ENCODE measurements at places on chromosomes 7 and 10. TPM values are rescaled to one million over a fixed set of nuclear protein-coding genes. Genes with fewer than 3 reads are reported as not detected.

DNA sequence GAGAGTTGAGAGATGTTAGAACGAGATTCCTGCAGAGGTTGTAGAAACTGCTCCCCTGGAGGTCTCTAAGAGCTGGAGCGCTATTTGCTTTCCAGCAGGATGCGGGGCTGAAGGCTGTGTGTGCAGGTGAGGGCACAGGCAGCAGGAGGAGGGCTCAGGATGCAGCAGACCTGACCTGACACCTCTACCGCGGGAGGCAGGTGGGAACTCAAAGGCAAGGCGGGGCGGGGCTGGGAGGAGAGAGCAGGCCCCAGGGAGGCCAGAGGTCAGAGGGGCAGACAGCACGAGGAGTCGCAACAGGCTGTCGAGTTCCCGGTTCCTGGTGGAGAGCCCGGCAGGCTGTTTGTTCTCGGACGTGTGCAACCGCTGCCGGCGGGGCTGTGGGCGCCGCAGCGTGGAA, 7.9 kb upstream of the CRTAC1 start:
- no peak overlapping the region for H3K4me3 ChIP-seq
- H3K27ac ChIP-seq = no peak overlapping the region
- H3K27me3 ChIP-seq = peaks cover 26% of the 10 kb centered on the region

GRCh38 chr7:113158756-113159155, 40.4 kb upstream of the SMIM30 start:
- H3K36me3 ChIP-seq = no peaks in the 10 kb centered on the region
- no peaks in the 10 kb centered on the region for H3K27me3 ChIP-seq

GRCh38 chr7:78542981-78543380, 744.4 kb downstream of the PHTF2 start:
- H3K4me1 ChIP-seq = no peaks in the 10 kb centered on the region
- H3K4me3 ChIP-seq = no peak overlapping the region
- no peak for DNase-seq
- no peak overlapping the region for H3K27ac ChIP-seq

GRCh38 chr10:3203016-3203811, 30.6 kb upstream of the PITRM1 start:
- no peaks in the 10 kb centered on the region for H3K36me3 ChIP-seq
- no peaks in the 10 kb centered on the region for H3K27me3 ChIP-seq
- H3K4me3 ChIP-seq = no peak overlapping the region

- H3K27ac ChIP-seq = no peak overlapping the region
- H3K36me3 ChIP-seq = no peaks in the 10 kb centered on the region
- H3K27me3 ChIP-seq = peaks cover 6% of the 10 kb centered on the region
- no peak overlapping the region for H3K4me3 ChIP-seq
- DNase-seq = no peak
Measured at GRCh38 chr10:100872034-100872791, 40.5 kb upstream of the SLF2 start.

DNA sequence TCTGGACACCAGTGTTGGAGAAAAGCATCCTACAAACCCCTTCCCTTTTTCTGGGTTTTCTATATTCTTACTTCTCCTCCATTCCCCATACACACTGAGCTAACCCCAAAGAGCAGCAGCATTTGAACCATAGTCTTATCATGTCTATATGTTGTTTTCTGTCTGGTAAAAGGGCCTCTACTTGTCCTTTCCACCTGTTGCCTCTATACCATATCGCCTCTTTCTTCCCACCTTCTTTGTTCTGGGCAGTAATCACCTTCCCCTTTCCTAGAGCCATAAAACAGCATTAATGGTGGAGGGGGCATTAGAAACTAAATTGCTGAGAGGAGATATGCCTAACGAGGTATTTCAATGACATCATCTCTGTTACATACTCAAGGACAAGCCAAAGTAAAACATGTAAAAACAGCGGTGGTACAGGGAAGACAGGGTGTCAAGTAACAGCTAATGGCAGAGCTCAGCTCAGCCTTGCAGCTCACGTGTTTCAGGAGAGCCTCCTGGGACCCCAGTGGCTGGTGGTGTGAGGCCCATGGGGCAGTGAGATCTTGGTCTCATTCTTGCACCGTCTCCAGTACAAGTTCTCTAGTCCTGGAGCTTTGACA, 20.6 kb downstream of the NPY start:
- no peak overlapping the region for H3K4me3 ChIP-seq
- no peaks in the 10 kb centered on the region for H3K4me1 ChIP-seq
- no peak overlapping the region for H3K27ac ChIP-seq

DNA sequence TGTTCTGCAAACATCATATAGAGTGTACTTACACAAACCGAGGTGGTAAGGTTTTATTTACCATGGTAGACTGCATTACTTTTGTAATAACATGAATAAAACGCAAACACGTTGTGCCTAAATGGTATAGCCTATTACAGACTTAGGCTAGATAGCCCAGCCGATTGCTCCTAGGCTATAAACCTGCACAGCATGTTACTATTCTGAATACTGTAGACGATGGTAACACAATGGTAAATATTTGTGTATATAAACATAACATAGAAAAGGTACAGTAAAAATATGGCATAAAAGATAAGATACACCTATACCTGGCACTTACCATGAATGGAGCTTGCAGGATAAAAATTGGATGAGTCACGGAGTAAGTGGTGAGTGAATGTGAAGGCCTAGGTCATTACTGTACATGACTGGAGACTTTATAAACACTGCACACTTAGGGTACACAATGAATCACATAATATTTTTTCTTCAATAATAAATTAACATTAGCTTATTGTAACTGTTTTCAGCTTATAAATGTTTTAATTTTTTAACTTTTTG, 16.3 kb downstream of the AKR1D1 start:
- H3K4me1 ChIP-seq = no peaks in the 10 kb centered on the region
- H3K27ac ChIP-seq = no peak overlapping the region
- no peaks in the 10 kb centered on the region for H3K36me3 ChIP-seq
- DNase-seq = no peak
- no peak overlapping the region for H3K4me3 ChIP-seq

- H3K36me3 ChIP-seq = no peaks in the 10 kb centered on the region
- H3K27ac ChIP-seq = no peak overlapping the region
- no peaks in the 10 kb centered on the region for H3K27me3 ChIP-seq
- H3K4me1 ChIP-seq = peaks cover 32% of the 10 kb centered on the region
Measured at GRCh38 chr10:35398908-35399307, 62.6 kb downstream of the CCNY start.

GRCh38 chr7:124077546-124077945, 44.7 kb upstream of the TMEM229A start:
- DNase-seq = no peak
- no peaks in the 10 kb centered on the region for H3K36me3 ChIP-seq
- no peaks in the 10 kb centered on the region for H3K27me3 ChIP-seq
- H3K4me3 ChIP-seq = no peak overlapping the region
- no peak overlapping the region for H3K27ac ChIP-seq
- no peaks in the 10 kb centered on the region for H3K4me1 ChIP-seq

DNA sequence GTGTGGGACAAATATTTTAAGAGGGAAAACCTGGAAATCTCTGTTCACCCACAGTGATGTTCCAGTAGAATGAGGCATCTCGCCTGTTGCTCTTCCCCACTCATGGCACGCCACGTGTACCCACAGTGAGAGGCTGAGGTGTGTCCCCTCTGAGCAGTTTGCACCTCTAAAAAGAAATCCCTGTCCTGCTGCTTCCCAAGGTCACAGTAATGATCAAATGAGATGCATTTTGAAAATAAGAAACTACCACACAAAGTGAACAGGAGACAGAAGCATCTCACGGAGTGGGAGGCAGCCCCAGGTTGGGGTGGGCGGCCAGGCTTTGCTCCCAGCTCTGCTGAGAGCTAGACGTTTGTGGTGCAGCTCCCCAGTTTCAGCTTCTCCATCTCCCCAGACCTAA, 12.4 kb upstream of the ZNF777 start:
- DNase-seq = no peak
- H3K27me3 ChIP-seq = no peaks in the 10 kb centered on the region
- no peak overlapping the region for H3K4me3 ChIP-seq
- no peaks in the 10 kb centered on the region for H3K4me1 ChIP-seq
- no peak overlapping the region for H3K27ac ChIP-seq

DNA sequence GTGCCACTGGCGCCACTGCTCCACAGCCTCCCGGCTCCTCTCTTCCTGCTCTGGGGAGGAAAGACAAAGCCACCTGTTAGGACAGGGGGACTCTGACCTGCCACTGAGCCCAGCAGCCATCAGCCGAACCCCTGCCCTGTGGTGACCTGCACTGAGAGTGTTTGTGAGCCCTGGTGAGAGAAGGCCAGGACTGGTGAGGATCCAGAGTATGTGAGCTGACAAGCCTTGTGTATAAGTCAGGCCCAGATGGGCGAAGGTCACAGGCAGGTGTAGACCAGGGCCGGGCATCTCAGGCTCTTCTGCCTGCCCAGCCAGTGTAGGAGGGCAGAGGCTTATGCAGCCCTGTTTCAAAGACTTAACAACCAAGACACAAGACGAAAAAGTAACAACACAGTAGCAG, 12.0 kb downstream of the UCMA start:
- DNase-seq = no peak
- H3K27me3 ChIP-seq = no peaks in the 10 kb centered on the region
- H3K4me1 ChIP-seq = no peaks in the 10 kb centered on the region
- no peak overlapping the region for H3K4me3 ChIP-seq

GRCh38 chr7:101861218-101861775, 43.9 kb downstream of the CUX1 start:
- DNase-seq = no peak
- no peak overlapping the region for H3K4me3 ChIP-seq
- peaks cover 15% of the 10 kb centered on the region for H3K4me1 ChIP-seq
- no peaks in the 10 kb centered on the region for H3K27me3 ChIP-seq

SPRN gene
- 42.5 TPM for polyA plus RNA-seq

ZNF12 gene
- polyA plus RNA-seq = 25.9 TPM

HOXA5 gene
- polyA plus RNA-seq = 159 TPM

SMO gene
- 27.9 TPM for polyA plus RNA-seq

BAIAP2L1 gene
- polyA plus RNA-seq = 2.3 TPM

Measured in spinal cord (tissue), 10 donors.